ENCODE measurements at places on chromosomes 4 and X.

- no peak for DNase-seq
Observed at GRCh38 chrX:65576160-65576559, 41.6 kb upstream of the LAS1L start.

DNA sequence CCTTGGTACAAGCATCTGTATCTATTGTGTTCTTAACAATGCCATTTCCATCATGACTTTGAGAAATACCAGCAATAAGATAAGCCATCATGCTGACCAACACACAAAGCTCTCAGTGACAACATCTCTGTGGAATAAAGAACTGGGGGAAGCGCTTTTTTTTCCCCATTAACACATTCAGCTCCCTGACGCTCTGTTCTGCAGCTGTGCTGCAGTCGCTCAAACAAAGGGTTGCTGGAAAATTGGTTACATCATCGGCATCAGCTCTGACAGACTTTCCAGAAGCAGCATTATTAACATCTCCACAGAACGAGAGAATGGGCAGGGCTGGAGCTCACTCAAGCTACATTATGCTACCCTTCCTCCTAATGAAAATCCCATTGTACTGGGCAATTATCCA lies 39.9 kb downstream of the DCX start:
- no peak for DNase-seq

- DNase-seq, result no peak
Observed at GRCh38 chr4:167939863-167940616, 152.3 kb upstream of the ANXA10 start.

DNA sequence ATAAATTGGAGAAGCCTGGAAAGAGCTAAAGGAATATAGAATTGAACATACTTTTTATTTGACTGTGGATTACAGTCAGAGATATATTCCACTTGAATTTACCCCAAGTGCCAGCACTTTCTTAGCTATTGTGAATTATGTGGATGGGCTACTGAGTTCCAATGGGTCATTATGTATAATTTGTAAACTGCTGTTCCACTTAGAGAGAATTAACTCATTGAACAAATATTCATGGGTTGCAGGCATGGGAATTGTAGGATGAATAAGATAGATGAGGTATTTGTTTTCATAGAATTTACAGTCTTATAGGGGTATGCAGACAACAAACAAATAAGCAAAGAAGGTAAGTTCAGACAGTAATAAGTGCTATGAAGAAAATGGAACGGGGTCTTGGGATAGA lies 195.7 kb downstream of the SHROOM3 start:
- no peak for DNase-seq

GRCh38 chrX:69066966-69067525 lies 98.2 kb downstream of the PJA1 start:
- DNase-seq, result no peak

- DNase-seq, result no peak
Observed at GRCh38 chr4:1460967-1461868, 55.0 kb upstream of the NKX1-1 start.

All from NAMALWA (cell line).